Muscle of arm (tissue), 14 donors: ENCODE measurements at places on chromosomes 7 and 10. TPM values are rescaled to one million over a fixed set of nuclear protein-coding genes. Genes with fewer than 3 reads are reported as not detected.

GRCh38 chr10:71921324-71922027, 42.7 kb upstream of the CHST3 start:
- DNase-seq, result peak; percentile 82

DNA sequence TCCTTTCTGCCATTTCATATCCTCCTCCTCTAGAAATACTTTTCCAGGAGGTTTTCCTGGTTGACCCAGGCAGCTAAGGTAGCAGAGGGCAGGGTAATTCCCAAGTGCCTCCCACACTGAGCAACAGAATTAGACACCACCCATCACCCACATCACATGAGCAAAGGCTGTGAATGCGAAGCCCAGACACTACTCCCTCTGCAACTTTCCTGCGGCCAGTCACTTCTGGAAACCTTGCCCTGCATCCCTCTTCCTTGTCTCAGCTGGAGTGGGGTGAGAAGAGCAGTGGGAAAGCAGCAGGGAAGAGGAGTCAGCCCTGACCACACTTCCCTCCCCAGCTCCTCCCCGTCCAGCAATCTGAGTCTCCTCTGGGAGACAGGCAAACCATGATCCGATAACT, 15.2 kb downstream of the TMEM176B start:
- DNase-seq, result no peak

- peak; percentile 72 for DNase-seq
These were observed 80.7 kb upstream of the SEC61G start for GRCh38 chr7:54839575-54840213.

DNA sequence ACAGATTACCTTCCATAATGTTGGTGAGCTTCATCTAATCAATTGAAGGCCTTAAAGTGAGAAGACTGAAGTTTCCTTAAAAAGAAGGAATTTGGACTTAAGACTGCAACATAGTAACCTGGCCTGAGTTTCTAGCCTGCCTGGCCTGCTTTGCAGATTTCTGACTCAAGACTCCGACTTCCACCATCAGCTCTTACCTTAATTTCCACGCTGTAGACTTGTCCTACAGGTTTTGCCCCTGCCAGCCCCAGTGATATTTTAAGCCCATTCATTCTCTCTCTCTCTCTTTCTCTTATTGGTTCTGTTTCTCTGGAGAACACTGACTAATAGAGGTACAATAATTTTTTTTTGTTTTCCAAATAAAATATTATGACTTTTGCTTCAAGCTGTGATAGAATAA, 862.3 kb upstream of the GHITM start:
- no peak for DNase-seq

DNA sequence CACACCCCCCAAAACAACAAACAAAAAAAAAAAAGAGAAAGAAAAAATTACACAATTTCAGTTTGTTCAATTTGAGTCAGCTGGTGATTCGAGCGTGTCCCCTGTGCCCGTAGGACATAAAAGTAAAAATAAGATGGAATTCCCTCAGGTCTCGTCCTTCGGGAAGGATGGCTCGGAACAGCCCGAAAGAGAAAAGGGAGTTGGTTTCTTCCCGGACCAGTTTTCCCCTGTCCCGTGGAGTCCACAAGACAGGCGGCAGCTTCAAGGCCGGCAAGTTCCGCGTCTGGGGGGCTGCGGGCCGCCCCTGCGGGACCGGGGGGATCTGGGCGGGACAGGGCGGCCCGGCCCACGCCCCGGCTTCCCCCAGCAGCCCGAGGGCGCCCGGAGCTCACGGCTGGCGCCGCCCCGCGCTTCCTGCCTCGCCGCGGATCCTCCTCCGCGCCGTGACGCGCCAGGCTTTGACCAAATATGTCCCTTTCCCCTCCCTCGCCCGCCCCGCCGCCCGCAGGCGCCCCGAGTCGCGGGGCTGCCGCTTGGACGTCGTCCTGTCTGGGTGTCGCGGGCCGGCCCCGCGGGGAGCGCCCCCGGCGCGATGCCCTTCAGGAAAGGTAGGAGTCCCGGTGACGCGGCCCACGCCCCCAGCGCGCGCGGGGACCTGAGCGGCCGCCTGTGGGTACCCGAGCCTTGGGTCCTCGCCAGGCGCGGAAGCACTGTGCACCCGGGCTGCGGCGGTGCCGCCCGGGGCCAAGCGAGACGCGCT, 55.8 kb downstream of the RBM17 start:
- DNase-seq, result peak; percentile 81

DNA sequence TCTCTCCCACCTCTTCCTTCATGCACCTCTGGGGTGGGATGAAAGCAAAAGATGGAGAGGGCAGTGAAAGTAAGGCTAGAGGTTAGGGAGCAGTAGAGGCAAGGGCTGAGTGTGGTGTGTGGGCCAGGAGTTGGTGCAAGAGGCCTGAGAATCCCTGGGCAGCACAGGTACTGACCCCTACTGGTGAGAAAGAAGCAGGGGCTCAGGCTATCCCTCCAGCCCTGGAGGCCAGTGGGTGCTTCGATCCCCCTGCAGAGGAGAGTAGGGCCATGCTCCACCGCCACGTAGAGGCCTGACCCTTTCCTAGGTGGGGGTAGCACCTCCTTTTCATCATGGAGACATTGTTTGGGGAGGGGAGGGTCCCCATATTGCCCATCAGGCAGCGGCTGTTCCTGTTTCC, 9.8 kb downstream of the CDHR1 start:
- DNase-seq, result no peak

- no peak for DNase-seq
These were observed 155.3 kb upstream of the AKR1E2 start for GRCh38 chr10:4670737-4671136.

DNA sequence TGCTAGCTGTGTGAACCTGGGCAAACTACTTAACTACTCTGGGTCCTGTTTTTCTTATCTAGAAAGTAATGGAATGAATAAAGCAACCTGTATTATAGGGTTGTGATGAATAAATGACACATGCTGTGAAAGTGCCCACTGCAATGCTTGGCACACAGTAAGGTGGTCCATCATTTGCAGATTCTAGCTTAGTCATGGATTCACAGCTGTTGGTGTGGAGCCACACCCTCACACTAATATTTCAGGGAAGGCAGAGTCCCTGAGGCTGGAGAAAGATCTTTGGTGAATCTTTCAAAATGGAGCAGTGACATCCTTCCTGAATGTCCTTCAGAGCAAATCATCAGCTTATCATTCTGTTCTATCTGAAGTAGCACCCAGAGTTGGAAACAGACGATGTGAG, 60.6 kb downstream of the A1CF start:
- DNase-seq, result no peak

- DNase-seq, result no peak
These were observed 422.1 kb downstream of the RPS24 start for GRCh38 chr10:78455811-78456210.

GRCh38 chr7:81355911-81356310, 413.9 kb downstream of the HGF start:
- peak; percentile 34 for DNase-seq

- DNase-seq, result no peak
These were observed 102.4 kb upstream of the LYZL2 start for GRCh38 chr10:30731963-30732362.

GRCh38 chr10:101552442-101552841, 35.6 kb downstream of the POLL start:
- no peak for DNase-seq

GRCh38 chr7:104767826-104768536, 246.0 kb upstream of the KMT2E start:
- DNase-seq, result no peak

DNA sequence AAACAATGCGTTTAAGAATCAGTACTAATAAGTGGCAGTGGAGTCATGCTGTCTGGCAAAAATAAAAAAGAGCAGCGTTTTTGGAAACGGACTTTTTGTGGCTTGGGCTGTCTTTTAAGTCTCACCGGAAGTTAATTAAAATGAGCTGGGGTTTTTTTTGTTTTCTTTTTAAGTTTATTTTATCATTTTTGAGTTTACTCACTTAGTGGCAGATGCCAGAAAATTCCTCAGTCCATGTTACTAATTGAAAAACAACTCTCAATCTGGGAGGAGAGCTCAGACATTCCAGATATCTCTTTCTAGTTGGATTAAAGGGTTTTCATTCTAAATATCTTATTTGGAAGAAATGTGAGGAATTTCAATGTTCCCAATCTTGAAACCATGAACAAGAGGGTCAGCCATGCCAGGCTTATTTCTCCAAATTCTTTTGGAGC, 133.8 kb upstream of the AGR3 start:
- DNase-seq, result no peak

- DNase-seq, result no peak
These were observed 181.6 kb downstream of the XPNPEP1 start for GRCh38 chr10:109741712-109742111.

GRCh38 chr7:155872678-155873369, 60.6 kb upstream of the SHH start:
- no peak for DNase-seq

GRCh38 chr7:114921631-114922025, 266 bp upstream of the MDFIC start:
- no peak for DNase-seq

DNA sequence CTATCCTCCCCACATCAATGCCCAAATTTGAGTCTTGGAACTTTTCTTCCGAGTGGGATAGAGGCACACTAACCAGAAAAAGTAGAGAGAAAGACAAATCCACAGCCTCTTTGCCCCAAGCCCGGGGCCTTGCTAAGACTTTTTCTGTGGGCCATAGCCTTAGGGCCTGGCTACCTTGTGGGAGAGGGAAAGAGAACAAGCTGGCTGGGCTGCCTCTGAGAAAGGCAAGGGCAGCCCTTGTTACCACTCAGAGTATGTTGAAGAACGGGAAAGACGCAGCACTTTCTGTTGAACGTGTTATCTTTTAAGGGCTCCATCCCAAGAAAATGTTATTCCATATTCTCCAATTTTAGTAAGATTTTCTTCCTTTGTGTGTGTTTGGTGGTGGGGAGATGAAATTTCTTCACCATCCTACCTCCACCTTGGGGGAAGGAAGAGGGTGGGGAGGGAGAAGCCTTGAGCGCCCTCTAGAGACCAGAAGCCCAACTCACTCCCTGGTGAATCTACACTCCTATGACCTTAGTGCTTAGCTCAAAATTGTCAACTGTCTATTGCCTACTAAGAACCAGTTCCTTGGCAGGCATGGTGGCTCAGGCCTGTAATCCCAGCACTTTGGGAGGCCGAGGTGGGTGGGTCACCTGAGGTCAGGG, 3.9 kb upstream of the NRF1 start:
- no peak for DNase-seq

DNA sequence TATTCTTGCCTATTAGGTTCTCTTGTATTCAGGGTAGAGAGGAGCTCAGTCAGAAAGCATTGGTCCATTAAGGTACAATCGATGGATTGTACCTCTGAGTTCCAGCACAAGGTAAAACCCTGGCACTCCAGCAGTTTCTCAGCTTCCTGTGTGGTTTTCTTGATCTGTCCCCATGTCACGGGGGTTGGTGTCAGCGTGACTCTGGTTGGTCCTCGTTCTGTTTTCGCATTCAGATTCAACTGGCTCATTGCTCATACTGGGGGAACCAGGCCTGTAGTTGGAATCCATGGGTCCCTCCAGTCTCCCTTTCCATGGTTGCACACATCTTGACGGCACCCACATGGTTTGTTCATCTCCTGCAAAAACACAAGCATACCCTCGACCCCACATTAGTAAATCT, 32.7 kb upstream of the RASGEF1A start:
- no peak for DNase-seq

- no peak for DNase-seq
These were observed 7.1 kb downstream of the VIM start for GRCh38 chr10:17235136-17235535.

GRCh38 chr10:35459449-35459847, 123.1 kb downstream of the CCNY start:
- DNase-seq, result no peak

DNA sequence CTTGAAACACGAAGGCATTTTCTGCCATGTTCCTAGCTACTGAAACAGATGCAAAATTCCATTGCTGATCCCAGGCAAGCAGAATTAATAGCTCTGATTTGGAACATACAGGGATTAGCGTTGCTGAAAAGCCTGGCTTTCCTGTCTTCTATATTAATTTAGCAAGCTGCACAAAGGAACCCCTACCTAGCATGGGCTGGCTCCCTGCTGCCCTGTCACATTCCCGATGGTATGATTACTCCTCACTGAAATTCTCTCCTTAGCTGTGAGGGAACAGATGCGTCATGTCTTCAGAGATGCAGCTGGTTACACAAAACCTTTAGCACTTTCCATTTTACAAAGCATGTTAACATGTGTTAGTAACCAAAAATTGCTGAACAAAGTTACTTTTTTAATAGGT, 878.9 kb downstream of the TYW1 start:
- DNase-seq, result no peak

DNA sequence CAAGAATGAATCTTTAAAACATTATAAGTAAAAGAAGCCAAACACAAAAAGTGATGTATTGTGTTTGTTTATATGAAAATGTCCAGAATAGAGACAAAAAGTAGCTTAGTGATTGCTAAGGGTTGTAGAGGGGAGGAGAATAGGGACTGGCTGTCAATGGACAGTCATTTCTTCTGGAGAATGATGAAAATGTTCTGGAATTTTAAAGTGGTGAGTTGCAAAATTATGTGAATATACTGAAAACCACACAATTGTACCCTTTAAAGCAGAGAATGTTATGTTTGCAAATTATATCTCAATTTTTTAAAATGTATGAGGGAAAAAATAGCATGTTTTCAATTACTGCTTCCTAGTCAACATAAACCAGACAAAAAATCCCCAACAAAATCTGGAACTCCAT, 174.2 kb downstream of the KMT2E start:
- DNase-seq, result no peak

DNA sequence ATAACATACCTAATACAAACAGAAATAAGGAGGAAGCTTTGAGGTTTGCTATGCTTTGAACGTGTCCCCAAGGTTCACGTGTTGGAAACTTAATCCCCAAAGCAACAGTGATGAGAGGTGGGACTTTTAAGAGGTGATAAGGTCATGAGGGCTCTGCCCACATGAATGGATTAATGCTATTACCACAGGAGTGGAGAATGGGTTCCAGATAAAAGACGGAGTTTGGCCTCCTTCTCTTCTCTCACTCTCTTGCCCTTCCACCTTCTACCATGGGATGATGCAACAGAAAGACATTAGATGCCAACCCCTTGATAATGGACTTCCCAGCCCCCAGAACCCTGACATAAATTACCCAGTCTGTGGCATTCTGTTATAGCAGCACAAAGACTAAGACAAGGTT, 9.6 kb downstream of the ITGB1 start:
- DNase-seq, result no peak

- no peak for DNase-seq
These were observed 115.6 kb downstream of the CDK6 start for GRCh38 chr7:92720604-92721350.

GRCh38 chr10:15370856-15371701, at the start of gene FAM171A1:
Gene FAM171A1 (minus strand): TSS chr10:15371289. CDS start chr10:15371052, 237 bp downstream.
- no peak for DNase-seq

GRCh38 chr7:148340438-148341280, 249.9 kb upstream of the C7orf33 start:
- no peak for DNase-seq

Gene ASB10
- polyA plus RNA-seq, result not detected

Gene PPP1R3C
- 81.6 TPM for polyA plus RNA-seq

Gene NME8
- polyA plus RNA-seq, result not detected

Gene ZPBP
- polyA plus RNA-seq, result not detected

Gene MYPN
- 89.3 TPM for polyA plus RNA-seq

Gene CYP3A4
- 0.15 TPM for polyA plus RNA-seq

Gene AMZ1
- polyA plus RNA-seq, result 0.11 TPM

Gene BAG3
- polyA plus RNA-seq, result 43.0 TPM

Gene UBE3C
- 50.4 TPM for polyA plus RNA-seq
